ENCODE measurements at places on chromosomes 16 and 17.

GRCh38 chr17:82840431-82840831 is 609 bp upstream of the ZNF750 start:
- no peak for DNase-seq

GRCh38 chr17:60149691-60150582 is at the start of gene CA4:
Gene CA4 (plus strand): TSS chr17:60149973. CDS start chr17:60150035, 62 bp downstream.
- DNase-seq, result no peak

- DNase-seq, result no peak
Observed at GRCh38 chr17:78944026-78944425, 18.8 kb upstream of the TIMP2 start.

DNA sequence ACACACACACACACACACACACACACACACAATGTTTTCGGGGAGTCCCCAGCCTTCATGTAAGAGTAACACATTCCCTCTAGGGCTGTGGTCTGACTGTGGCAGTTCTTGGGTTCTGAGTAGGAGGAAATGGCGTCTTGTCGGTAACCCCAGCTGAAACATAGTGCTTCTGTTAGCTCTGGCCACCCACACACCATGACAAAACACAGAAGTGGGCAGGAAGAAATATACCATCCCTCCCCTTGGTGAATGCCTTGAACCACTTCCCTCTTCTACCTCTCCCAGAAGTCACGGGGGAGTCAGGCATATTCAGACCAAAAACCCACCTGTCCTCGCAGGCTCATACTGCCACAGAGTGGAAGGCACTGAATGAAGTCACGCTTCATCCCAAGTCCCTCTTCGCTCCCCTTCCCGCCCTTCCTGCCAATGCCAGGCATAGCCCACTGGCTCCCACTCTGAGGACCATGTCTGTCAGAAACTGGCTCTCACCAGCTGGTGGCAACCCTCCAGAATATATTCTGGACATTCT is 11.5 kb downstream of the SLC35B1 start:
- peak; percentile 84 for DNase-seq

DNA sequence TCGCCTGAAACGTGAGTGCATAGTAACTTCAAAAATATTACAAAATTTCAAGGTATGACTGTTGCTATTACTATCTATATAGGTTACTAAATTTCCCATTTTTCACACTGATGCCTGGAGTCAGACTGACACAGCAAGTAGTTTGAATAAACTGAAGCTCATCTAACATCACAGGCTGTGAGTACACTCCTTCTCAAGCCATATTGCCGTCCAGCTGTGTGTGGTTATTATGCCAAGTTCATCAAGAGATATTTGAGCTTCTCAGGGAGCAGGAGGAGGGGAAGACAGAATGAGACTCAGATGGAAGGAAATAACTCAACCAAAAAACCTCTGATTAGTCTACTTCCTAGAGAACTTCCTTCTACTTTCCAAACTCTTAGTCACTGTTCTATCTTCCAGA is 473.9 kb downstream of the TOX3 start:
- DNase-seq, result no peak

- DNase-seq, result peak; percentile 12
Observed at GRCh38 chr17:2478458-2478857, 33.2 kb downstream of the METTL16 start.

- DNase-seq, result peak; percentile 41
Observed at GRCh38 chr17:31931756-31932155, 5.1 kb upstream of the SUZ12 start.

DNA sequence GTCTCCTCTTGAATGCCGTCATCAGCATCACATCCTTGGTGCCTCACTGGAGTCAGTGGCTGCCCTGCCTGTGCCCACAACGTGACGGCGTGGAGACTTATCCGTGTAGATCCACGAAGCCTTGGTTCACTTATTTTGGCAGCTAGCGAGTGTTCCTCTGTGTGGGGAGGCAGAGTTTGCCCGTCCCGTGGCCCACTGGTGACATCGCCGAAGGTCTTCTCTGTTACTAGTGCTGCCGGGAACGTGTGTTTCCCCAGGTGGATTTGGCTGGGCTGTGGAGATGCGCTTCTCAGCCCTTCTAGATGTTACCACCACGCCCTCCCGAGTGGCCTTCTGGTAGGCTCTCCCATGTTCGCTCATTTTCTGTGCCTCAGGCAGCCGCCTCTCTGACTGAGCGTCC is 169.6 kb downstream of the SEC14L1 start:
- no peak for DNase-seq

GRCh38 chr16:3841729-3842508 is 38.6 kb downstream of the CREBBP start:
- no peak for DNase-seq

- DNase-seq, result no peak
Observed at GRCh38 chr17:63491977-63492618, 15.2 kb downstream of the ACE start.

- peak; percentile 40 for DNase-seq
Observed at GRCh38 chr17:43814714-43815113, 18.2 kb downstream of the MPP3 start.

- DNase-seq, result no peak
Observed at GRCh38 chr16:66591018-66591417, 11.8 kb downstream of the CMTM2 start.

GRCh38 chr16:31869511-31870201 is 4.0 kb upstream of the ZNF267 start:
- DNase-seq, result peak; percentile 97

GRCh38 chr16:66503030-66503429 is 46.9 kb downstream of the TK2 start:
- DNase-seq, result no peak

GRCh38 chr17:9115214-9116191 is 94.2 kb downstream of the NTN1 start:
- DNase-seq, result peak; percentile 21

- DNase-seq, result no peak
Observed at GRCh38 chr16:69741951-69742904, 12.5 kb downstream of the NOB1 start.

- no peak for DNase-seq
Observed at GRCh38 chr17:2043785-2044184, 2.0 kb downstream of the OVCA2 start.

GRCh38 chr17:3020381-3020780 is 43.0 kb downstream of the OR1D5 start:
- no peak for DNase-seq

DNA sequence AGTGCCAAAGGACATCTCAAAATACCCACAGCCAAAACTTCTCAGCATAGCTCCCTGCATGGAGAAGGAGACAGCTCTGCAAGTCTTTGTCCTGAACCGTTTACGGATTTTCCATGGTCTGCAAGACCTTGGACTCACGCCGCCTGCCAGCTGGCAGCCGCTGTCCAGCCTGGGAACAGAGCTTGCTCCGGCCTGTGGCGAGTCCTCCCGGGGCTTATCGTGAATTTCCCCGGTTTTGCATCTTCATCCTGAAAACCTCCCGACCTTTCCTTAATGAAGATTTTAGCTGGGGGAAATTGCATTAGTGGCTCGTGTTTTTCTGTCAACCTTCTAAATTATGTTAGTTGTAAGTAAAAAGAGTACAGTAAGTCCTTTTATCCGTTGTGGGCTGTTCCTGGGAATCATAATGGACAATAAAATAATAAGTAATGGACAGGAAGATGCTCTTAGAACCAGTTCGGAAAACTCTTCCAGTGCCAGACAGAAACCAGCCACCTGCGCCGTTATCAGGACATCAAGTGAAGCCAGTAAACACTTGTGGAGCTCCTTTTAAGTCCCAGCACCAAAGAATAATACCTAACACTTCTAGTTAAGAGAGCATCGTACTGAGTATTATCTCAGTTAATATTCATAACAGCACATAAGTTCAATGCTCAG is 112.4 kb upstream of the NOL11 start:
- DNase-seq, result no peak

DNA sequence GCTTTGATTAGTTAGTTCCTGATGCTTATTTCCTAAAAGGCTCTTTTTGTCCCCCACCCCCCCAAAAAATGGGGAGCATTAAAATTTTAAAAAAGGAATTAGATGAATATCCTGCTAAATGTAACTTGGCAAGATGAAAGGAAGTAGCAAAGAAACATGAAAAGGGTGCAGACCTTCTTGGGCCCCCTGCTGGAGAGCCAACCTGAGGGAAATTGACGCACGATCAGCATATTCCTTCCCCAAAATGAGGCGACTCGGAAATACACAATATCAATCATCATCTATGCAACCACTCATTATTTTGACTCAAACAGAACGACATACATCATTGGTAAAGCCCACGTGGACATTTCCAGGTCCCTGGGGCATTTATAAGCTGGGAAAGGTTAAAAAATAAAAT is 59.7 kb downstream of the GRIN2A start:
- no peak for DNase-seq

GRCh38 chr16:24493821-24494220 is 45.5 kb upstream of the RBBP6 start:
- no peak for DNase-seq

GRCh38 chr16:8853611-8854010 is 15.2 kb downstream of the CARHSP1 start:
- no peak for DNase-seq

- DNase-seq, result no peak
Observed at GRCh38 chr16:63890081-63890480, 1231.8 kb downstream of the CDH11 start.

DNA sequence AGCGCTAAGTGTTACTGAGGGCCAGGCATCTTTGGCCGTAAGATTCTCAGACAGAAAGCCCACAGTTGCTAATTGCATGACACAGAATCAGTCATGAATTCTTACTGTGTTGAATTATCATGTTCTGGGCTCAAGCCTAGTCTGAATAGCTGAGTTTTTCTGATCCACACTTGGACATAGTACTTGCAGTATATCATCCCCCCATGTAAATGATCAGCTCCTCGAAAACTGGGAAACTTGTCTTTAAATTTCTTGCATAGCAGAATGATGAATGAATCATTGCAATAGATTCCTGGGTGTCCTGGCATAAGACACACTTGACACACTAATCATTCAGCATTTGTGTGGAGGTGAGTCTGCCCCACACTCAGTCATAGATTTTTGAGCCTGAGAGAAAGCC is 2.2 kb downstream of the MLYCD start:
- no peak for DNase-seq

DNA sequence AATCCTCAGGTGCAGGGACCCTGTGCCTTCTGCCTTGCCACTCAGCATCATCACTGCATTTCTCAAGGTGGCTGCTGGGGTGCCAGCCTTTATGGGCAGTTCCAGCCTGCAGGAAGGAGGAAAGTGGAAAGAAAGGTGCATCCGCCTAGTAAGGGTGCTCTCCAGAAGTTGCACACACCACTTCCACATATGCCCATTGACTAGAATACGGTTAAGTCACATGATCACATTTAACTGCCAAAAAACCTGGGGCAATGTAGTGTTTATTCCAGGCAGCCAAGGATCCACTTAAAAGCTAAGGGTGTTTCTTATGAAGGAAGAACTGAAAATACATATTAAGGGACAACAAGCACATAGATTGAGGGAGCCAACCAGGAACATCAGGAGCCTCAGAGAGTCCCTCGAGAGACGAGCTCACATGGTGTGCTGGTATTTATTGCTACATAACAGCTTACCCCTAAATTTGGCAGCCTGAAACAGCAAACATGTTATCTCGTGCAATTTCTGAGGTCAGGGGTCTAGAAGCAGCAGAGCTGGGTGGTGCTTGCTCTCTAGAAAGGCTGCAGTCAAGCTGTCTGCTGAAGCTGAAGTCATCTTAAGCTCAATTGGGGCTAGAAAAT is 52.0 kb upstream of the MMP2 start:
- no peak for DNase-seq

DNA sequence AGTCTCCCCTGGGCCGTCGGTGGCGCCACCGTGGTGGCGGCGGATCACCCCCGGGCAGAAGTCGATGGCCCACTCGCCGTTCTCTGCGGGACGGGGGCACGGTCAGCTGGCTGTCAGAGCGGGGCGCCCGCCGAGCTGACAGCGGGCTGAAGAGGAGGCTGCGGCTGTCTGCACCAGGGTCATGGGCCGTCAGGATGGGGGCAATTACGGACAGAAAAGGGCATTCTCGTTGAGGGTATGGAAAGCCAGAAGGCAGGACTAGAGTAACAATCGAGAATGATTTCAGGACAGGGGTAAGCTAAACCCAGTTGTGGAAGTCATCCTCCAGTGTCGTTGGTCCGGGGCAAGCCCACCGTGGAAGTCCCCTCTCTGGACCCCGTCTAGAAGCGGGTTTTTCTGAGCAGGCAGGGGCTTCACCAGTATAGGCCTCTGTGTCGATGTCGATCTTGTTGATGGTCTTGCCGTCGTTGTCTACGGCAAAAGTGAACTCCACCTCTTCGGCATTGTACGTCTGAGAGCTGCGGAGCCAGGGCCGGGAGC is 1.7 kb downstream of the CHRNE start:
- no peak for DNase-seq

DNA sequence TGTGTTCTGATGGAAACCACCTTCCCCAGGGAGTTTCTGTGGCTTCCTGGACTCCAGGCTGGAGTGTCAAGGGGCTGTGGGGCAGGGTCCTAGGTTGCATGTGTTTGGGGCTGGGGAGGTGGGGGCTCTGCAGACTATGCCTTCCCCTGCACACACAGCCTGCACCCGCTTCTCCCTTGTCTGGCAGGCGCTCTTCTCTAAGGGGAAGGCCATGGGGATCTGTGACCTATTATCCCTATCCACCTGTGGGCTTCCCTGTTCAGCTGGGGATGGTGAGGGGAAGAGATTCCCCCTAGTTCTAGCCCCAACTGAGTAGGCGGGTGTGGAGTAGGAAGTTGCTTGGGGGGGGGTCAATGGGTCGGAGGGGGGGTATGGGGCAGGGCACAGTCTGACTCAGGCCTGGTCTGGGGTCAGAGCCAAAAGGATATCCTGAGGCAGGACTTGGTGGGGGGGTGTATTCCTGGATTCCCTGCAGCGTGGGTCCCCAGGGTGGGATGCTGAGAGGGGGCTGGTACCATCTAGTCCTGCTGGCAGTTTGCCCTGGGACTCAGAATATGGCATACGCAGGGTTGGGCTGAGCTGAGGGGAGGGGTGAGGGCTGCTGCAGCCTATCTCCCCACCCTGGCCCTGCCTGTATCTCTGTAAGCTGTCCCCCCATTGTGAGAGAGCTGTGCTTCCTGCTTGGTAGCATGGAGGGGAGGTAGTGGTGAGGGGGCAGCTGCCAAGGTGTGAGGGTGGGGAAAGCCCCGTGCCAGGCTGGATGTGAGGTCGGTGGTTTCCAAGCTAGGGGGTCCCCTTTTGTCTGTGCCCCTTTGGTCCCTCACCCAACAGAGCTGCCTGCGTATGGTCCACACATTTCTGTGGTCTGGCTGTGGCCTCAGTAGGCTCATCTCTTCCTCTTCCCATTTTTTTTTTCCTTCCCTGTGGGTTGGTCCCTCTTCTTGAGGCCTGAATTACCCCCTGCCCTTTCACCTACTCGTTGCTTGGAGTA is 14.7 kb downstream of the RARA start:
- DNase-seq, result no peak

DNA sequence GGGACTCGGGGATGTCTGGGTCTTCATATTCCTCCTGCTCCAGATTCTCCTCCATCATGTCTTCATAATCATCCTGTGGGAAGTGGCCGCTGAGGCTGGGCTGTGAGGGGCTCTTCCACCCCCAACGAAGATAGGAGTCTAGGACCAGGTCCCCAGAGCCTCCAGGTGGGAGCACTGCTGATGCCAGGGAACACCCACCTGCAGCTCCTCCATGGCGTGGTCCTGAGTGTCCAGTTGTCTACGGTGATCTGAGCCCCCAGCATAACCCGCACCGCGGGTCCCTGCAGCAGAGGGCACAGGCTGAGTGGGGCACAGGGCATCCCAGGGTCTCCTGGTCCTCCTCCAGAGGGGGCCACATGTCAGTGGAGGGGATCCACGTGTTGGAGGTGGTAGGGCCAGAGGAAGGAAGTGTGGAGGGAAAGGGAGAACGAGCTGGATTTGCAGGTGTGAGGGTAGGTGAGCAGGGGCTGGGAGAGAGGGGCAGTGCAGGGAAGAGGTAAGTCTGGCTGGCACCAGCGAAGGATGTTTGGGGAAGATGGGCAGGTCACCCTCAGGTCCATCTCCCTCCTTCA is 5.2 kb downstream of the SLC4A1 start:
- no peak for DNase-seq

- no peak for DNase-seq
Observed at GRCh38 chr17:38587947-38588787, 17.6 kb downstream of the SRCIN1 start.
